ENCODE measurements at places on chromosomes 2 and 18.

- DNase-seq: no peak
Measured at GRCh38 chr2:45851111-45851510, 199.6 kb downstream of the PRKCE start.

GRCh38 chr18:5546660-5547059 is 2.9 kb upstream of the EPB41L3 start:
- DNase-seq: no peak

DNA sequence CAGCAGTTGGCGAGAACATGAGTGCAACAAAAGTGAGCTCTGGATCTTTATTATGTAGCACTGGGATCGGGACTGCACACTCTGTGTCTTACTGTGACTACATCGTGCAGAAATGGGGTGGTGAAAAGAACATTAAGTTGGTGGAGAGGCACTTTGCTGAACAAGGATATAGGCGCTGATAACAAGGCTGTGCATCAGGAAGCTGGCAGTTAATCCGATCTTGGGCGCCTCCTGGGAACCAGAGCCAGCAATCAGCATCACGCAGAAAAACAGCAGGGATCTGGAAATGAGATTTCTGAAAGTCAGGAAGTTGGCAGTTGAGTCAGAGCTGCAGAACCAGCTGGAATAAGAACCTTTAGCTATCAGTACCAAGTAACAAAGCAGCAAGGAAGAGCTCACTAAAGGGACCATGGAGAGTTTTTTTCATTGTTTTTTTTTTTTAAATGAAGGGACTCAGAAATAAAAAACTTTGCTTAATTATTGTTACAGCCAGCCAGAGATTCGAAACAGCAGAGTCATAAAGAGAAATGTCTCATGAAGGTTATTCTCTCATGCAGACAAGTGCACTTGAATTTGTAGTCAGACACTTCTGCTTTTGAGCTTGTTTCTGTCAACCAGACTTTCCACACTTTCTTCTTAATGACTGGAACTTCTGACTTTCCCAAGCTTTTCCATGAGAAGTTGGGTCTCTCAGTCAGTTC is 22.8 kb upstream of the MYO3B start:
- DNase-seq: no peak

- DNase-seq: no peak
Measured at GRCh38 chr2:101516823-101517690, 42.1 kb upstream of the RFX8 start.

- no peak for DNase-seq
Measured at GRCh38 chr2:219344751-219345430, 12.3 kb upstream of the RESP18 start.

- DNase-seq: no peak
Measured at GRCh38 chr18:49359732-49360444, 100.6 kb downstream of the DYM start.

GRCh38 chr2:74000666-74001065 is 16.0 kb downstream of the TET3 start:
- DNase-seq: no peak

DNA sequence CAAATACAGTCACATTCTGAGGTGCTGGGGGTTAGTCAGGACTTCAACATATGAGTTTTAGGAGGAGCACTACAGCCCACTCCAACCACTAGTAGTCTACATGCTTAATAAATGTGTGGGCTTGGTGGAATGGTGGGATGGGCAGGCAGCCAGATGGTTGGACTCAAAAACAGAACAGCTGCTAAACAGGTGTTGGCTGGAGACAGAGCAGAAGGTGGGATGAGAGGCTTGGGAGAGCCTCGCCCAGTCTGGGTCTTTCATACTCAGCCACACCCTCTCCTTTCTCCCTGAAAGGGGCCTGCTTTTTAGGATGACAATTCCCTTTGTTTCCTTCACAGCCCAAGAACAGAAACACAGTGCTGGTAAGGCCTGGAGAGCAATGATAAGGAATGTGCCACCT is 143.9 kb upstream of the KLHL29 start:
- DNase-seq: no peak

DNA sequence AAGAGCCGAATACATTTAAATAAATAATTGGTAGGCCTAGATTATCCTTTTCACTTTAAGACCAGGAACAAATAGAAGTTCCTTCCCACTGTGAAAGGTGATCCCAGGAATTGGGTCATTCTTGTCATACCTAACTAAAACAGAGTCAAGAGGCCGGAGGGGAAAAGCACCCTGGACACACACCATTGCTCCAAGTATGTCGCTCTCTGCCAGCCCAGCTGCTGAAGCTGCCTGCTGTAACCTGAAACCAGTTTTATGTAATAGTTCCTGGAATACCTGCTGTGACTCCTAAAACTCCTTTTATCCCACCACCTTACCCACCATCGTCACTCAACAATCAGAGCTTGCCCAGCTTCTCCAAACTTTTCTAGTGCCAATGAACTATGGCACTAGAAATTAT is 217.1 kb downstream of the PTPRM start:
- DNase-seq: no peak

GRCh38 chr2:119234021-119235019 is 10.7 kb downstream of the STEAP3 start:
- DNase-seq: no peak

Data from CD4-positive, alpha-beta T cell treated with Interleukin-17A for 1 hour (primary cell).